ENCODE measurements at places on chromosomes 1 and 21.

- no peak for DNase-seq
Observed at GRCh38 chr1:8625491-8625890, 191.9 kb downstream of the RERE start.

GRCh38 chr1:46284597-46285564 lies 18.5 kb downstream of the LRRC41 start:
- DNase-seq = no peak

DNA sequence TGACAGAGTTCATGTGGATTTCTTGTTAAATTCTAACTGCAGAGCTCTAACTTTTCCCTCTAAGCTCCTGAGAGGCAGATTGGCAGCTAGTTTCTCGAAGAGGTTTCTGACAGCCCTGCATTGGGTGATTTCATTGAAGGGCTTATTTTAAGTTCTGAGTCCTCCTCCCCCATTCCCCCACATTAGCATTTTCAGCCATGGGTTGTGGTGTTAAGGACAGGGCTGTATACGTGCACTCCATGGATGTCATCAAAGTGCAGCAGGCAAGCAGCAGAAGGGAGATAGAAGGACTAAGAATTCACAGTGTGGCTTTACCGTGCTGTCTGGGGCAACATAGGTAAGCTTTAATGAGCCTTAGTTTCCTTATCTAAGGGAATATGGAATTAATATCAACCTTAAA lies 19.0 kb downstream of the CRYZ start:
- DNase-seq = no peak

DNA sequence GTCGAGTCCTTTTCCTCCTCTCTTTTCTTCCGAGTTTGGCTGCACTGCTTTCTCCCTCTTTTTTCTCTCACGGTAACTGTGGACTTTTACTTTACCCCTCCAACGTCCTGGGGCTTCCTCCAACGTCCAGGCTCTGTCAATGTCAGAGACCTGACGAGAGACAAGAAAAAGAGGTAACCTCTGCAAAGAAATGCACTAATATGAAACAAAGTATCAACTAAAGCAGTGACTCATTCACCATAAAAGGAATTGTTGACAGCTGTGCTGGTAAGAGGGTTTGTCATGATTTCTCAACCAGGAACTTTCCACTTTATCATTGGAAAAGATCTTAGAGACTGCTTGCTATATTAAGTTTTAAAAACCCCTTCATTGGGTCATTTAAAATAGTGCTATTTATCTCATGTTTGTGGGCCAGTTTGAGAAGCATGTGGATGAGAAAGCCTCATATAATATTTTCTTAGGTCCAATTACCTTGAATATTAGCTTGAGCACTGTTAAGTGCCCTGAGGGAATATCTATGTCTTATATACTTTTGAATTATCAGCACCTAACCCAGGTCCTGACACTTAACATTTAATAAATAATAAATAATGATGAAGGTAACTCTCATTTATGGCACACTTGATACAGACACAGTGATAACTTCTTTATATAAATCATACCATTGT lies at the start of gene GBP2:
Gene GBP2, minus strand, starts transcription at position 202 of the 668 bp plus-strand sequence. CDS start 4,148 bp downstream, outside the sequence.
- DNase-seq = no peak

- DNase-seq = peak; percentile 49
Observed at GRCh38 chr1:161192476-161193465, 6.1 kb downstream of the ADAMTS4 start.

DNA sequence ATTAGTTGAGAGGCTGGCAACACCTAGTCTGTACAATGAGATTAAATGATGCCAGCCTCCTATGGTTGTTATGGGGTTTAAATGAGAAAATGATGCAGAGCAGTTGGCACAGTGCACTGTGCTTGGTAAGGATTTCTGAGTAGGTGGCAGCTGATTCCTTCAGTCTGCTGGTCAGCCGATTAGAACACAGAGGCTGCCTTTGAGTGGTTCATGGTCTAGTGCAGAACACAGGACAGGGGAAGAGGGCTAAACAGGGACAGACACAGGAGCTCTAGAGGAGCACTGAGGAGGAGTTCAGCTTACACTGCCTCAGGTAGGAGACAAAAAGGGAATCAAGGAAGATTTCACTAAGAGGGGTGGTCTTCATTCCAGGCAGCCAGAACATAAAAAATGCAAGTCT lies 1.4 kb downstream of the TIE1 start:
- no peak for DNase-seq

- no peak for DNase-seq
Observed at GRCh38 chr1:149846042-149846441, 53.3 kb upstream of the BOLA1 start.

DNA sequence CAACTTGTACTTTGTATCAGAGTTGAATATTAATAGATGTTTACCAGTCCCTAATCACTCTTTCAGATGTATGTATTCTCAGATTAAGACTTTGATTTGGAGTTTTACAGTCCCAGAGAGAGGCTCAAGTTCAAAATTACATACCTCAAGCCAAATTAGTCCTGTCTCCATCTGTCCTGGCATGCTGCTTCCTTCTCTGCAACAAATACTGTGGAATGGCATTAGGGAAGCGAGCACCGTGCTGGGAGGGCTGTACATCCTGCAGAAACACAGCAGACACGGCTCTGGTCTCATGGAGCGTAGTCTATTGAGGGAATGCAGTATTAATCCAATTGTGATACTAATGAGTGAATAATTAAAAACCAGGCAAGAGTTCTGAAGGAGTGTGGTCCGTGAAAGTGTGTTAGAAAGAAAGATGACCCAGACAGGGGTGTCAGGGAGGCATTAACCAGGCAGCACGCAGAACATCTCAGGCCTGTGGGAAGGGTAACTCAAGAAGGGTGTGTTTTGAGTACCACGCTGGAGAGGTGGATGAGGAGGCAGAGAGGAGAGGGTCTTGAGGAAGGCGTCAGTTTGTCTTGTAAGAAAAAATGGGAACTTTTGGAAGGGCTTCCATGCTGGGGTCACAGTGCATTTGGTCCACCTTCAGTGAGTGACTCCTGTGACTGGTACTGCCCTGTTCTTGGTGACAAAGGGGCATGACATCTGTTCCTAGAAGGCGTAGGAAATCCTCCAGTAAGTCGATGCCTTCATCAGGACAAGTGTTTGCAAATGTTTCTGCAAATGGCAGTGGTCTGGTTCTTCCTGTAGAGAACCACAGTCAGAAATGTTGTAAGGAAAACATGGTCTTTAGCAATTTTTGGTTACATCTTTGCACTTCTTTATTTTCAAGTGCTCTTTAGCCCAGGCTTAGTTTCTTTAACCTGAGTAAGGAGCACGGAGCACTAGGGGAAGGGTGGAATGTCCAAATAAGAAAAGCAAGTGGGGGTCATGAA lies 1.6 kb downstream of the RAB4A start:
- DNase-seq = no peak

DNA sequence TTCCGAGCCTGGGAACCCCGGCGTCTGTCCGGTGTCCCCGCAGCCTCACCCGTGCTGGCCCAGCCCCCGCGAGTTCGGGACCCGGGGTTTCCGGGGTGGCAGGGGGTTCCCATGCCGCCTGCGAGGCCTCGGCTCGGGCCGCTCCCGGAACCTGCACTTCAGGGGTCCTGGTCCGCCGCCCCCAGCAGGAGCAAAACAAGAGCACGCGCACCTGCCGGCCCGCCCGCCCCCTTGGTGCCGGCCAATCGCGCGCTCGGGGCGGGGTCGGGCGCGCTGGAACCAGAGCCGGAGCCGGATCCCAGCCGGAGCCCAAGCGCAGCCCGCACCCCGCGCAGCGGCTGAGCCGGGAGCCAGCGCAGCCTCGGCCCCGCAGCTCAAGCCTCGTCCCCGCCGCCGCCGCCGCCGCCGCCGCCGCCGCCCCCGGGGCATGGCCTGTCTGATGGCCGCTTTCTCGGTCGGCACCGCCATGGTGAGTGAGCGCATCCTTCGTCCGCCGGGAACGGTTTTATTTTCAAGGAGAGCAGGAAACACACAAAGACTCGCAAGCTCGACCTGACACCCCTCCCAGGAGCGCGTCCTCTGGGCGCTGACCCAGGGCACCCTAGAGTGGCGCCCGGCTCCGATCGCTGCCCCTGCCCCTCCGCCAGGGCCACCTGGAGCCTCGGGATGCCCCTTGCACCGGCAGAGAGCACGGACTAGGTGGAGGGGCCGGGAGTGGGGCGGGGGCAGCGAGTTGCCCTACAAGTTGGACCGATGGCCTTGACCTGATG lies at the start of gene ABCG1:
Gene ABCG1, plus strand, starts transcription at position 305 of the 770 bp plus-strand sequence. Its CDS starts 123 bp downstream, at position 428.
- peak; percentile 65 for DNase-seq

GRCh38 chr21:21436012-21436534 lies 437.9 kb downstream of the NCAM2 start:
- DNase-seq = no peak

DNA sequence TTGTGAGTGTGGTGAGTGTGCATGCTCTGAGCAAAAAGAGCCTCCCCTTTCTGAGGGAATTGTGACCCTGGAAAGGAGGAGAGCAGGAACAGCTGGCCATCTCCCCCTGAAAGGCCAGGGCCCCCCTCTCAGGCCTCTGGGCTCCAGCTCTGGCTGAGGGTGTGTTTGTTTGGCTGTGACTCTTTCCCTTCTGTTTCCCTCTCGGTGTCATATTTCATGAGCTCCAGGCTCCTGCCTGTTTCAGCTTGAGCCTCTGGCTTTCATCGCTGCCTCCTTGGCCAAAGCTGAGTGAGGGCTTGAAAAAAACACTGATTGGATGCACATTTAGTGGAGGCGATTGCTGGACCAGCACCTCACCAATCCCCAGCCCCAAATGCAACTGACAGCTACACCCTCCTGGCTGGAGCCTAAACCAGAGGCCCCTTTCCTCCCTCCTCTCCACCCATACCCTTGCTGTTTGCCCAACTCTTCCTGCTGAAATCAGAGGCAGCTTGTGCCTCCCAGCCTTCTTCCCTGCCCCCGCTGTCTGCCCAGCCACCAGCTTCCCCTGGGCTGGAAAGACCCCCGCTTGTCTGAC lies 64.1 kb downstream of the DDR2 start:
- DNase-seq = no peak

DNA sequence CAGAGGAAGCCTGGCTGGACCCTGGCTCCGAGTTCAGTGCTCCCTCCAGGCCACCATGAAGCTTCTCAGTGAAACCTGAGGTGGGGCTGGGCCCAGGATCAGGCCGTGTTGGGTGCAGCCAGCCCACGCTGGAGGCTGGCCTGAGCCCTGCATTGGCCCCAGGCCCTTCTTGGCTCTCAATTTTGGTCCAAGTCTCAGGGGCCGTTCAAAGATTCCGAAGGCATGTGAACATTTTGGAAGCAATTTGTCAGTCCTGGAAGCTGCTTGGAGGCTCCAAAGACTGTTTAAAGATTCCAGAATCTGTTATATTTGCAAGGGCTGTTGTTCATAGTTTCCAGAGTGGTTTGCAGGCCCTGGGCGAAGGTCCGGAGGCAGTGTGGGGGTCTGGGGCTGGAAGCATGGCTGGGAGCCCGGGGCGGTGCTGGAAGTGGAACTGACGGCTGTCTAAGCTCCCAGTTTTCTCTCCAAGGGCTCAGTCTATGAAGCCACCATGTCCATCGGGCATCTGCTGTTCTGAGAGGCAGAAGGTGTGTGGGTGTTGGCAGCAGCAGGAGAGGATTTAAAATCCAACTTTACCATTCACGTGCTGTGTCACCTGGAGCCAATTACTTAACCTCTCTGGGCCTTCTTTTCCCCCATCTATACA lies 104.9 kb downstream of the EPHB2 start:
- no peak for DNase-seq

DNA sequence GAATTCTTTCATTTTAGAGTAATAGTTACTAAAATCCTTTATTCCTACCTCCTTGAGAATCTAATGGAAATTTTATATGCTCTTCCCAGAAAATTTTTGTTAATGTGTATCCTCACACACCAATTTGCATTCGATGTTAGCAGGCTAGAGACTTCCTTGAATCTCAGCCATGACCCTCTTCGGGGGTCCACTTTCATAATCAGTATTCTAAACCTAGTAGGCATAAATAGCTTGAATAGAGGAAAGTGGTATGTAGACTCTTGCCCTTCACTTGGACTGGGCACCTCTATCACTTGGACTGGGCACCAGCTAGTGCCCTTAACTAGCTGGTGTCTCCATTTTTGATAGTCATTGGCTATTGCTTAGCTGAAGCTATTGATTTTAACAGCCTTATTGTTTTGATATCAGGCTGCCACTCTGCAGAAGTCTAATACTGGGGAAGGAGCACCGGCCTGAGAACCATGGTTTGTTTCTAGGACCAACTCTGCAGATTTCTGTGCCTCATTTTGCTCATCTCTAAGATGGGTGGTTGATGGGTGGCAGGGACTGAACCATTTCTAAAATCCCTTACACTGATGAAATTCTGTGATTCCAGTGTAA lies 42.8 kb downstream of the MRPL39 start:
- DNase-seq = no peak

DNA sequence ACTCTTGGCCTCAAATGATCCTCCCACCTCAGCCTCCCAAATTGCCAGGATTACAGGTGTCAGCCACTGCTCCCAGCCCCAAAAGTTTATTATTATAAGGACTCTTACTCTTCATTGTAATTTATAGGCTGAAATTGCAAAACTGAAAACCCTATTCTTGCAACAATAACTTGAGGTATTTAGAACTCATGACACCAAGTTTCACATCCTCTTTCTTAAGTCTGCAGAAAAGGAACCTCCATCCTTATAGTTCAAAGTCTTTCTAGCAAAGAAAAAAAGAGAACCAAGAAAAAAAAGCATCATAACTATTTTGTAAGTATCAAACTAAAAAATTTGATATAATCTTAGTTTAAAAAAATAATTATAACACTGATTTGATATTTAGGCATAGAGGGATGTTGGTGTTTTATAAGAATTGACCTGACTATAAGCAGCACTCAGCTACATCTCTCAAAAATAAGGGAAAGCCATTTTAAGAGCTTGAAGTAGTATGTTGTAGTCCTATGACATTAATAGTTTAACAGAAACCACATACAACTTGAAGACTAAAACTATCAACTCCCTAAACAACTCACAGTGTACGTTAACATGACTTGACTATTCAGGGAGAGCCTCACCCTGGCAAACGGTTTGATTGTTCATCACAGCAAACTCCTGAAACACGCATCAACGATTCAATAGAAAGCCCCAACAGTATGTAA lies 122.4 kb downstream of the AKT3 start:
- DNase-seq = no peak

- DNase-seq = no peak
Observed at GRCh38 chr1:168553680-168554553, 10.1 kb upstream of the XCL2 start.

- DNase-seq = no peak
Observed at GRCh38 chr1:56287721-56288120, 291.6 kb downstream of the PLPP3 start.

GRCh38 chr1:161955606-161956005 lies 68.1 kb downstream of the OLFML2B start:
- DNase-seq = no peak

GRCh38 chr1:7694600-7695496 lies 76.2 kb upstream of the VAMP3 start:
- DNase-seq = no peak

- DNase-seq = no peak
Observed at GRCh38 chr1:43564551-43565348, 34.1 kb downstream of the PTPRF start.

DNA sequence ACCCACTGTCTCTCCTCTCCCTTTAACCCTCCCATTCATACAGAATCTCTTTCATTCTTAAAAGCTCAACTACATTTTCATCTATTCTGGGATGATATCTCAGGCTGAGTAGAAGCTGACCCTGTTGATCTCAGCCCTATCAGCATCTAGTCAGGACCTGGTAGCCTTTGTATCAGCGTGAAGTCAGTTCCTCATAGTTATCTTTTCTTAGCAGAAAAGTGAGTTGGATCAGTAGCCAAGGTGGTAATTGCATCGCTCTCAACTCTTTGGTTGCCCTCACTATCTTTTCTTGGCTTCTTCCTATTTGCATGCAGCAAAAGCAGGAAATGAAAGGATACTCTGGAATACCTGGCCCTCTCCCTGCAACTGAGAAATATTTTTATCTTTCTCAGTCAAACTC lies 13.6 kb upstream of the GOLT1A start:
- no peak for DNase-seq

All from CD8-positive, alpha-beta memory T cell (primary cell).